ENCODE measurements at places on chromosomes 13 and 19.

DNA sequence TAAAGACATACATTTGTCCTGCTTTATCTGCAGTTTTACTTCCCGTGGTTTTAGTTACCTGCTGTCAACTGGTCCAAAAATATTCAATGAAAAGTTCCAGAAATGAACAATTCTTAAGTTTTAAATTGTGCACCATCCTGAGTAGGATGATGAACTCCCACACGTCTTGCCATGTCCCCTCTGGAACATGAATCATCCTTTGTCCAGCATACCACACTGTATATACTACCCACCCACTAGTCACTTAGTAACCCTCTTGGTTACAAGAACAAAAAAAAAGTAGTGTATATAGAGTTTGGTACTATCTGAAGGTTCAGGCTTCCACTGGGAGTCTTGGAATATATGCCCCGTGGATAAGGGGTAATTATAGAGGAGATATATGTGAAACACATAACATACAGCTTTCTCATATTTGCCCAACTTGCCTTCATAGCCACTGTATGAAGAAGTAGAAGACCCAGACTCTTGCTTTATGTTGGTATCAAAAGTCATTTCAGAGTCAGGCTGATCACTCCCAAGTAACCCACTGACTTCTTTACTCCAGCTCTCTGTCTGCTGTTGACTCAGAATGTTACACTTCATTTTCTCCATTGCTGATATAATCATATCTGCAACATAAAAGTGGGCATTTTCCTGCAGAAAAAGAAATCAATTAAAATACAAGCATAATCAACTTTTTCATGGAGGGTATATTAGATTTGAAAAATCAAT, 19.3 kb downstream of the RUBCNL start:
- no peak for DNase-seq

- DNase-seq, result no peak
Observed at GRCh38 chr19:11626252-11626651, 29.0 kb downstream of the ZNF627 start.

GRCh38 chr13:112592647-112593046, 4.7 kb upstream of the TUBGCP3 start:
- no peak for DNase-seq

DNA sequence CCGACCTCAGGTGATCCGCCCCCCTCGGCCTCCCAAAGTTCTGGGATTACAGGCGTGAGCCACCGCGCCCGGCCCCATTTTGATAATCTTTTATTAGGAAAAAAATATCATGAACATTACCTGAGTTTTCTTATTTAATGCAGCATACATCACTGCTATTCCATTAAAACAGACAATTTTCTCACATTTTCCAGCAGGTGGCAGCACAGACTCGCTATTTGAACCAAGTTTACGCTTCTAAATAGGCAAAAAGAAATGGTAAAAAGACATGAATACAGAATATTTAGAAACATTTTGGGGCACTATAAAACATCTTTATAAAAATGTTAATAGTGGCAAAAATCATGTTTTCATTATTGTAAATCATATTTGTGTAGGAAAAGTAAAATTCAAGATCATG, 903.1 kb downstream of the SLITRK6 start:
- DNase-seq, result no peak

- peak; percentile 57 for DNase-seq
Observed at GRCh38 chr13:113638173-113638746, 19.7 kb downstream of the ATP4B start.

- peak; percentile 70 for DNase-seq
Observed at GRCh38 chr19:54096617-54097106, 3.9 kb downstream of the OSCAR start.

DNA sequence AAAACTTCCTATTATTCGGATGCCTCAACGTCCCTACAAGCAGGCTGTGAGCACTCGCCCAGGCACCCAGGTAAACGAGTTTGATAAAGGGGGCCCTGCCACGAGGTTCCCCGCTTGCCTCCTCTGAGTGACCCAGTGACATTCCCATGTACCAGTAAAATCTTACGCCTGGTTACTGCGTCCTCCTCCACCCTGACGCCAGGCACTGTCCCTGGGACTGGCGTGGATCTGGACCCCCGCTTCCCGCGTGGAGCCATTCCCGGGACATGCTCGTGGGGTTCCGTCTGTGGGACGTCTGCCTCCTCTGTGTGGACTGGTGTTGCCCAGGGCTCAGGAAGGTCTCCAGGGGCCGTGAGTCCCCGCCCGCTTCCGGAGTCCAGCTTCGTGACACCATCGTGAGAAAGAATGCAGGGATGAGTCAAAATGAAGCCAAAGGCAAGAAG, 407 bp upstream of the ZNF550 start:
- DNase-seq, result no peak

DNA sequence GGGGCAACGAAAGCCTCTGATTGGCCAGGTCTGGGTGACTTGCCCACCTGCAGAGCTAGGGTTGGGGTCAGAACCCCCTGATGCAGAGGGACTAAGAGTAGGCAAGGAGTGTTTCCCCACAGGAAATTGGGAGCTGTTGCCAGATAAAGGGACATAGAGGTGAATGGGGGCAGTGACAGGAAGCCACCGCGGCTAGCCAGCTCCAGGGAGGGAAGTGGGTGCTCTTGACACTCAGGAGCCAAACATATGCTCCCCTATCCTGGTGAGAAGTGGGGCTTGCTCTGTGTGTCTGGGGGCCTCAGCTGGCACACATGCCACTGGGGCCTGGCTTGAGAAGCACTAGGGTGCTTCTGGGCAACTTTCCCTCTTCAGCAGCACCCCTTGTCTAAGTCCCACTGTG, 26.0 kb downstream of the WDR88 start:
- DNase-seq, result no peak

DNA sequence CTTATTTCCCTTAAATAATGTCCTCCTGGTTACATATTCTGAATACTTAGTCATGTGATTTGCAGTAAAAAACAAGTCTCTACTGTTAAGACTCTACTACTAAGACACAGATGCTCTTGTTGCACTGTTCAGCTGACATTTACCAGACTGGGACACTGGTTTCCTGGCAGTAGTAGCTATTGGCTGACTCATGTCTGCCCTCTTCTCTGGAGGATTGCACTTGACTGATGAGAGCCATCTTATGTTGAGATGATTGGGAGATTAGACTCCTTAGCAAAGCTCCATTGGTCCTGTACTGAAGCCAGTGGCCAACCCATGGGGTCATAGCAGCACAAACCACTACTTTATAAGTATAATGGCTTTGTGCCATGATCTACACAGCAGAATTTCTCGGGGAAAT, 1672.6 kb upstream of the PCDH20 start:
- no peak for DNase-seq

DNA sequence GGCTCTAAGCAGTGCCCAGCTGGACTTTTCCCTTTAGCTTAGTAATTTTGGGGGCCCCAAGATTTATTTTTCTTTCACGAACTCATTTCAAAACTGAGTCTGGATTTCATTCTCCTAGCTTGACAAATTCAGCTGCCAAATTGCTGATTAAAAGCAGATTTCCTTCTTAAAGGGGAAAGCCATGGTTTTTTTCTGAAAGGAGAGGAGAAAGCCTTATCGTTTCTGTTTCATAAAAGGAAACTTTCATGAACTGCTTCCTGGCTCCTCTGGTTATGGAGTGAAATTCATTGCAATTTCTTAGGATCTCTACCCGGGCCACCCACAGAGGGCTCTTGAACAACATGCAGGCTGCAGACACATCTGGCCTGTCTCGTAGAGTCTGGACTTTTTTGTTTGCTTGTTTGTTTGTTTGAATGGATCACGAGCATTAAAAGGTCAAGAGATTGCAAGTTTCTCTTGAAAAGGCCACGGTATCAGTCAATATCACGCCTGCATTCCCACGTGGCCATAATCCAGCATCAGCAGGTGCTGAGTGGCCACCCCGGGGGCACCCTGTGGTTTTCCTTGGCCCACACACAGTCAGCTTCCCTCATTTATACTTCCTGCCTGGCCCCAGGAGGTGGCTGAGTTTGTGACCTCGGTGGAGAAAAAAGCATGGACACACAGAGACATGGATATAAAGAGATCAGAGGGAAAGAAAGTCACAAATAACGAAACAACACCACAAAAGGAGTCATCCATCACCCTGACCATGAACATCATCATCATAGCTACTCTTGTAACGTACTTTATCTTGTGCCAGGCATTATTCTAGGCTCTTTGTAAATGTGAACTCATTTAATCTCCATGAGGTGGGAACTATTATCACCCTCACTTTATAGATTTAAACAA, 10.5 kb upstream of the KLK4 start:
- DNase-seq, result no peak

GRCh38 chr19:16200038-16201010, 2.6 kb downstream of the AP1M1 start:
- DNase-seq, result no peak

DNA sequence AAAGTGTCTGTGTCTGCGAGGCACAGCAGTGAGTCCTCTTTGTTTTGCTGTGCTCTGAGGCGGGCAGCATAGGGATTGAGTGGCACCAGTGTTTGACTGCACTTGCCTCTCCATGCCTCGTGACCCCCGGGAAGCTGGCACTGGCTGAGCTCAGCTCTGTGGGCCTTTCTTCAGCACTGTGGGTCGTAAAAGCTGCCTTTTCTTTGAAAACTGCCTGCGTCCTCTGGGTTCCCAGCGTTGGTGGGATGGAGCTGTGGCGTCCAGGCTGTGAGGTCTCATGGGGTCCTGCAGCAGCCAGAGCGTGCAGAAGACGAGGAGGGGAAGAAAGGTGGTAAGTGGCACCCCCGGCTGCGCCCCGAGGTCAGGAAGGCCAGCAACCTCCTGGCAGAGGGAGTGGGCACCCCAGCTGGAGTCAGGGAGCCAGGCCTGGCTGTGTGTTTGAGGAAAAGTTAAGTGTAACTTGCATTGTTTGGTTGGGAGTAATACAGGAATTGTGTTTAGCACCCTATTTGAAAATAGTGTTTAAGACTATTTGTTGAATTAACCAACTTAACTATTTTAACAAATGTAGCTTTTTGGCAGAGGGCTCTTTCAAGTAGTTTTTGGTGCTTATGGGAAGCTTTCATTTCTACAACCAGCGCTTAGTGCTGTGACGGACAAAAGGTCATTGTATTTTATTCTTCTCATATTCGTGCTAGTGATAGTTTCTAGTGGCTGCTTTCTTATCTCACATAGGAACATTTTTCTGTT, 79.3 kb upstream of the TEX29 start:
- peak; percentile 95 for DNase-seq

GRCh38 chr13:76636829-76637228, 249.4 kb downstream of the KCTD12 start:
- DNase-seq, result no peak

DNA sequence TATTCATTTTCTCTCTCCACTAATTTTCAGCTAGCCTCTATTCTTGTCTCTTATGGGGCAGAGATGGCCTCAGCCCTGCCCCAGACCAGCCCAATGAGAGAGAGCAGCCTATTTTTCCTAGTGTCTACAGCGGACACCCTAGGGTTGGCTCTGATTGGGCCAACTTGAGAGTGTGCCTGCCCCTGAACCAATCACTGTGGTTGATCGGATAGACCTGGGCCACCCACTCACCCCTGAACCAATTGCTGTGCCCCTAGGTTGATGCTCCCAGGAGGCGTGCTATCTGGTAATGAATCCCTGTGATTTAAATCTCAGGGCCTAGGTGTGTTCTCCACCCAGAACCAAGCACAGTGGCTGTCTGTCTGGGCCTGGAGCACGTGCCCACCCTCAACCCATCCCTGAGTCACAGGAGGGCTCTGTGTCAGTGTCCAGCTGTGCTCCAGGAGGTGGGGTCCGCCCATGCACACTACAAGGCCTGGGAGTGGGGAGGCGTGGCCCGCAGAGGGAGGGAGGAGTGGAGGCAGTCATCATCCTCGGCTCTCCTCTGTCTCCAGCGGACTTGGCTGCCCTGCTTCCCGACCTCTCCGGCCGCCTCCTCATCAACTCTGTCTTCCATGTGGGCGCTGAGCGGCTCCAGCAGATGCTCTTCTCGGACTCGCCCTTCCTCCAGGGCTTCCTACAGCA, 14.9 kb upstream of the SCN1B start:
- no peak for DNase-seq

DNA sequence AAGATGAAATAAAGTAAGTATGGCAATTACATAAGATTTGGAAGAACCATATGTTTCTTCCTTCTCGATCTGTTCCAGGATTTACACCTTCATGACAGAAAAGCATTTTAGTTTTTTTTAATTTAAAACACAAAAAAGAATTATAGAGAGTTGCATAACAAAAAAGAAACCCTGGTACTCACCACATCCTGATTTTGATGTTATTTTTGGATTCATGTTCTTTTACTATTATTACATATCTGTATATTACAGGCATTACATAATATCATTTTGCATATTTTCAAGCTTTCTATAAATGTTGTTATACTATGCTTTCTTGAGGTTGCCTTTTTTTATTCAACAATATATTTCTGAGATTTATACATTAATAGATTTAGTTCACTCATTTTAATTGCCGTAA, 6.7 kb upstream of the KATNAL1 start:
- no peak for DNase-seq

DNA sequence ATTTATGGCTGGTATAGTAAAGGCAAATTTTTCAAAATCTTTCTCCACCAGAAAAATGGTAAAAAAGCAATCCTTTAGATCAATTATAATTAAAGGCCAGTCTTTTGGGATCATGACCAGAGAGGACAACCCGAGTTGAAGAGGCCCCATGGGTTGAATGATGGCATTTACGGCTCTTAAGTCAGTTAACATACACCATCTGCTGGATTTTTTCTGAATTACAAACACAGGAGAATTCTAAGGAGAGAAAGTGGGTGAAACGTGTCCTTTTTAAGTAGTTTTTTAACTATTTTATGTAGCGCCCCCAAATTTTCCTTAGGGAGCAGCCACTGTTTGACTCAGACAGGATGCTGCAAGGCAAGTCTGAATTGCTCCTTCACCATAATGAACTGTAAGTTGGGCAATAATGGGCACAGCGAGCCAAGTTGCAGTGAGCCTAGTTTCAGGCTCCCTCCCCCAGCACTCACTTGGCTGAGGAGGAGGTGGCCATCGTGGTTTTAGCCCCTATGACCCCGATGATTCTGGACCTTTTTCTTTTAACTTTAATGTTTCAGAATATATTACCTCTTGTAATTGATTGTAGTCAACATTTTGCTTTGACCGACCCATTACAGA, 13.6 kb upstream of the ZNF611 start:
- no peak for DNase-seq
